Activated T-helper 2 cell treated with anti-CD3 and anti-CD28 coated beads, Interferon-gamma antibody, Interleukin-2, Interleukin-4, amounts not matched to agents 10 μg/mL and 5 μg/mL and 100 μg/mL, durations not matched to agents 14 hours and 24 hours and 36 hours (primary cell): ENCODE measurements at places on chromosomes 2 and 18. TPM values are rescaled to one million over a fixed set of nuclear protein-coding genes. Genes with fewer than 3 reads are reported as not detected.
A peak's percentile ranks its signal among the peaks of the same experiment; 100 is the strongest.

DNA sequence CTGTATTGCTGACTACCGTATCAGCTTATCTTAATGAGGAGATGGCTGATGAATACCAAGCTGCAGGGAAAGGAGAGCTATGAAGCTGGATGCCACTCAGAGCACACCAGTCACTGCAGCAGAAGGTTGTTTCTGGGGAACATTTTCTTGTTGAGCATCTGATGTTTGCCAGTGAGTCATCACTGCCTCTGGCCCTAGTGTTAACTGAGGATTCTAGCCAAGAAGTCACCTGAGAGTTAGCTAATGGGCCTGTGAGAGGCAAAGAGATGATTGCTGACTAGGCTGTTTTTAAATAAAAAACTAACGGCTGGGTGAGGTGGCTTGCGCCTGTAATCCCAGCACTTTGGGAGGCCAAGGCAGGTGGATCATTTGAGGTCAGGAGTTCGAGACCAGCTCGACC lies 37.9 kb downstream of the CCDC150 start:
- DNase-seq, result no peak

DNA sequence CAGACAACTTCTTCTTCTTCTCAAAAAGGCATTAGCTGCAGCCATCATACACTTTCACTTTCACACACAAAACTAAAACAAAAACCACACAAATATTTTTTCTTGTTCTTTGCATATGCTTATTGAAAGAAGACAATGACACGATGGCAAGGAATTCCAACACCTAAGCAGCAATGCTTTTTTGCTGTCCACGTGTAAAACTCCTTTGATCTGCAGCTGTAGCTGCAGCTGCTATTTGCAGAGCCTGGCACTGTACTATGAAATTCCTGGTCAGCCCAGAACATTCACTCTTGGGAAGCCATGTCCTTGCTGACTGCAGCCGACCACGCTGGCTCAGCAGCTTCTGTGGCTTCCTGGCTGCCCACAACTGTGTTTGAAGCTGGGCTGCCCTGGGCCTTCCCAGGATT lies 316.2 kb downstream of the CDH2 start:
- no peak for DNase-seq

GRCh38 chr18:13640266-13640860 lies 86.0 kb downstream of the FAM210A start:
- no peak for DNase-seq

Gene RAB6C
- total RNA-seq, result not detected in 2 replicates

GRCh38 chr18:35376393-35376741 lies 770 bp downstream of the ZNF396 start:
- no peak for DNase-seq

DNA sequence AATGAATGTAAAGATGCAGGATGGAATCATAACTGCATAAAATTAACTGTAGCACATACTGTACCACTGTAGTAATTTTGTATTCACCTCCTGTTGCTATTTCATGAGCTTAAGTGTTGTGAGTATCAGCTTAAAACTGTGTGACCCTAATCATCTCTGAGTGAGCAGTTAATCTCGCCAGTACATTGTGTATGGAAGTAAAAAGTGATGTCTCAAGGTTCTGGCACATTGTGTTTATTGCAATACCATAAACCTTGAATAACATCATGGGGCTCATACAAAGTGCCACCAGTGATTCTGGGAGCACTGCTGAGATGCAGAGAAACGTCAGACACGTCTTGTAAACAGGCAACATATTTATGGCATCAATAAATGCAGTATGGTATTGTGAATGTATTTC lies 124.5 kb downstream of the PMAIP1 start:
- no peak for DNase-seq

GRCh38 chr2:240993446-240994170 lies 4.8 kb upstream of the SNED1 start:
- no peak for DNase-seq

Gene HOXD13
- total RNA-seq, result not detected in 2 replicates

DNA sequence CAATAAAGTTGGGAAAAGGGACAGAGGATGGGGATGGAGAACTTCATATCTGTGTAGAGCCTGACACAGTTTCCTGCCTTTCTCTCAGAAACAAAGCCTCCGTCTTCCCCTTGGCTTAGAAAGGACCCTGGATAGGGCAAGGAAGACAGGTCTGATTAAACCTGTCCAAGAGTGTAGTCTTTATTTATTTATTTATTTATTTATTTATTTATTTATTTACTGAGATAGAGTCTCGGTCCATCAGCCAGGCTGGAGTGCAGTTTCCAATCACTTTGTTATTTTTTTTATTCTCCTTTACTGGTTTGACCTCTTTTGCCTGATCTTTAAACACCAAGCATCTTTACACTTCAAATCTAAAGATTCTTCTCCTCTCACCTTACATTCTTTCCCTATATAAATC lies 10.3 kb downstream of the CCL20 start:
- DNase-seq, result no peak

Gene FHOD3
- not detected in 2 replicates for total RNA-seq

- DNase-seq, result no peak
Observed at GRCh38 chr2:3823748-3824147, 120.4 kb downstream of the DCDC2C start.

GRCh38 chr2:145374165-145374564 lies 854.2 kb upstream of the ZEB2 start:
- no peak for DNase-seq

DNA sequence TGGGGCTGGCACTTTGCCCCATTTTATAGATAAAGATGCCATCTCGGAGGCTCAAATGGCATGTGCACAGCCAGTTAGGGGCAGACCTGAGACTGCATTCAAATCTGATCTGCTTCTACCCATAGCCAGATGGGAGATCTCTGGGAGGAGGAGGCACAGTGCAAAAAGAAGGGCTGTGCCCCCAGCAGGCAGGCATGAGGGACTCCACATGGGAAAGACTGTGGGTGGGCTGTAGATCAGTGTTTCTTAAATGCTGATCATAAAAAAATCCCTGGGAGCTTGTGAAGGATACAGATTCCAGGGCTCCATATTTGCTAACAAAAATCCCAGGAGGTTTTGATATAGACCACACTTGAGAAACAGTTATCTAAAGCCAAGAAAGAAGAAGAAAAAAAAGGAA lies 15.2 kb downstream of the PAX8 start:
- no peak for DNase-seq

GRCh38 chr2:96344011-96344410 lies 8.4 kb downstream of the NCAPH start:
- DNase-seq, result peak; percentile 60
